ENCODE measurements at places on chromosomes 7 and 10.

GRCh38 chr10:72353965-72354355 lies 759 bp downstream of the DNAJB12 start:
- no peak for DNase-seq

DNA sequence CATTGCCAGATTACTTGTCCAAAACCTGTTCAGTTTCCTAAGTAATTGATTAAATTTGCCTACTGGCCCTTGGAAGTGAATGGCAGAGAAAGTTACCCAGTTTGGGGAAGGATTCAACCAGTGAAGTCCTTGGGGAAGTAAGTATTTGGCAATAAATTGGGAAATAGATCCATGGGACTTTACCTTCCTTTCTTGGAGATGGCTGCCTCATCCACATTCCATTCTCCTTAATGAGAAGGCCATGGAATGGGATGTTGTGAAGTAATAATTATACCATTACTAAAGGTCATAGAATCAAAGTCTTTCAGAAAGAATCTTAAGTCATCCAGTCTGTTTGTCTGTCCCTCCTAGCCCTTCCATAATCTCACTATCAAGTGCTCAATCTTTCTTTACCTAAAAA lies 4.5 kb upstream of the COPG2 start:
- no peak for DNase-seq

DNA sequence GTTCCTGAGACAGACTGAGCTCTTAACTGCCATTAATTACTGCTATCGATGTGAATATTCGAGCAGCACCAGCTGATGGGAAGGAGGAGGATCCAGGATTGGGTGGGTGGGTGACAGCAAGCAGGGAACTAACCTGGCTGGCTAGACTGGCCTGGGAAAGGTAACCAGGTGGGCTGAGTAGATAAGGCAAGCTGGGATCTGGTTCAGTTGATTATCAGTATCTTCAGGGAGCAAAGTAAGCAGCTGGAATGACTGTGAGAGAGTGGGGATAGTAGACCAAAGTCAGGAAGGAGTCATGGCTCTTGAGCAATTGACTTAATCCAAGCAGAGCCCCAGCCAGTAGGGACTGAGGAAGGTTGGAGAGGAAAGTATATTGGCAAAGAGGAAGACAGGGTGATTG lies 46.9 kb upstream of the KMT2E start:
- DNase-seq = no peak

- DNase-seq = no peak
Measured at GRCh38 chr10:59325116-59325515, 37.2 kb downstream of the FAM13C start.

GRCh38 chr10:1074748-1075308 lies 18.6 kb downstream of the WDR37 start:
- no peak for DNase-seq

DNA sequence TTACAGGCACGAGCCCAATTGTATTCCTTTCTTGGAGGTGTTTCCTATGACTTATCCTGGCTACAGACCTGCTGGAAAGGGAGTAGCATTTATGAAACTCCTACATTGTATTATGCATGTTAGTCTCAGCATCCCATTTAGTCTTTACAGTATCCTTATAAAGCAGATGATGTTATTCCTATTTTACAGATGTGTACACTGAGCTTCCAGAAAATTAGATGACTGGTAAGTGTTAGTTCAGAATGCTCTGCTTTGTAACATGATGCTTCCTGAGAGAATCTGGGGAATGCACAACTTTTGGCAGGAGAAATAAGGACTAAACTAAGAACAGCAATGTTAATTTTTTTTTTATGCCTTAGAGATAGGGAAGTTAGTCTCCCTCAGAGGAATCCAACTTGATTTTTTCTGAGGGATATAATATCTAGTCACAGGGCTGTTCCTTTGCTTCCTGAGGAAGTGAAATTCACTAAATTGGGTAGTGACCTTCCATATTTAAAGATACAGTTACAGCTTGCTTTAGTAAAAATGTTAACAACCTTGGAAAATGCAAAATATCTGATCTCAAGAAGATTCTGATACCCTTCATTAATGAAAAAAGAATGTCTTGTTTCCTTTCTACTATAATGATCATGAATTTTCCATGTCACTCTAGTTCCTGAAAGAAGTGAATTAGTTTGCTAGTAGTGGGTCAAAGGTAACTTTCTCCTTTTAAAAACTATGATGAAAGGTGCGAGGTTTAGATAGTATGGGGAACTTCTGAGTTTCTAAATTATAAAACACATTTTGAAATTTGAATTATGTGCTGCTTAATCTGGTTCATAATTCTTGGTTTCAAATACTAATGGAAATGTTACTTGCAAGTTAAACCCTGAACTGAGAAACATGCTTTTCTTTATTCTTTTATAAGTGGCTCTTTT lies 194.0 kb upstream of the PRPS1L1 start:
- DNase-seq = no peak

DNA sequence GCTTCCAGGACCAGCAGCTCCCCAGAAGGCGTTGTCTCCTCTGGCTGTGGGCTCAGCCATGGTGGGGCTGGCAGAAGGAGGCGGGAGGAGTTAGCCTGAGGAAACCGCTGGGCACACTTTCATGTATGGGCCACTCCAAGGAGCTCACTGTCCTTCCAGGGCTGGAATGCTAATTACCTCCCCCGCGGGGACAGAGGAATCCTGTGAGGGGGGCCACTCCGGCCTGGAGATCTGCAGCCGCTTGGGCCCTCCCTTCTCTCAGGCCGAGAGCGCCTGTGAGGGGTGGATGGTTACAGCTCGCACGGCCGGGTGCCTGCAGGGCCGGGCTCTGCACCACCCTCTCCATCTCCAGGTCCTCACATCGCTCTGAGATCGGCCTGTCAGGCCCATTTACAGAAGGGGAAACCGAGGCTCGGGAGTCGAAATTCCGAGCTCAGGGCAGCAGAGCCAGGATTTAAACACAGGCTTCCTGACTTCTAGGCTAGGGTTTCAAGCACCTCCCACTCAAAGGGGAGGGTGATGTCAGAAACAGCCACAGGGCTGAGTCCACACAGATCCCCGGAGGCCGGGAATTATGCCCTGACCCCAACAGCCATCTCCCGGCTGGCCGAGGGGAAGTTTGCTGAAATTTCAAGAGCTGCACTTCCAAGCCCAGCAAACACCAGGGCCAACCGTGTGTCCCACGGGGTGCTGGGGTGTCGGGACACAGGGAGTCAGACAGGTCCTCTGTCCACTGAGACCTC lies 59.1 kb downstream of the PDGFA start:
- DNase-seq = no peak

- no peak for DNase-seq
Measured at GRCh38 chr10:33235951-33236350, 98.5 kb downstream of the NRP1 start.

- DNase-seq = no peak
Measured at GRCh38 chr10:117458571-117458970, 83.3 kb upstream of the PDZD8 start.

DNA sequence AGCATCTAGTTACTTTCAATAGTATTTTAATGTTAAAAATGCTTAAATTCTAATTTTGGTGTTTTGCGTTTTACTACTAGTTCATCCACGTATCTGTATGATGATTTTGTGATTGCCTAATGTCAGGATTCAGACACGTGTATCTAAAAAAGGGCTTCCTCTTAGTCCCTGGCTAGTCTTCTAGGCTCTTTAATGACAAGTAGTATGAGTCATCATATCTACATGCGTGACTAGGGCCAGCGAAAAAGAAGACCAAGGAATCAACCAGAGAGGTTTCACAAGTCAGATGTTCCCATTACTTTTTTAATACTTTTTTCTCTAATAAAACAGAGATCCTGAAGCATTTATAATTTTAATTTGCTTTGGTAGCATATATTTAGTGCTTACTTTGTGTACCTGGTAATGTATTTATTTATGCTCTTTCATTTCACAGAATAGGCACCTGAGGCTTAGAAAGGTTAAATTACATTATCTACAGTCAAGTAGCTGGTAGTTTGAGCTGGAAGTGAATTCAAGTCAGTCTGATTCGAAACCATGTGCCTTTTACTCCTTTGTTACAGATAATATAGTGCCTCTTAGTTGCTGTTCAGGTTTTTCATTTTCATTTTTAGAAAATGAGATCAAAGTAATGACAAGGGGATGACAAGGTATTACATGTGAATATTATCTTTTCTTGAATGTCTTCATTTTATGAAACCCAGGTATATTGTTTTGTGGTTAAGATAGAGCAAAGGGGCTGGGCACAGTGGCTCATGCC lies 140.3 kb downstream of the FOXP2 start:
- no peak for DNase-seq

GRCh38 chr7:35657125-35657524 lies 37.8 kb downstream of the HERPUD2 start:
- DNase-seq = no peak

DNA sequence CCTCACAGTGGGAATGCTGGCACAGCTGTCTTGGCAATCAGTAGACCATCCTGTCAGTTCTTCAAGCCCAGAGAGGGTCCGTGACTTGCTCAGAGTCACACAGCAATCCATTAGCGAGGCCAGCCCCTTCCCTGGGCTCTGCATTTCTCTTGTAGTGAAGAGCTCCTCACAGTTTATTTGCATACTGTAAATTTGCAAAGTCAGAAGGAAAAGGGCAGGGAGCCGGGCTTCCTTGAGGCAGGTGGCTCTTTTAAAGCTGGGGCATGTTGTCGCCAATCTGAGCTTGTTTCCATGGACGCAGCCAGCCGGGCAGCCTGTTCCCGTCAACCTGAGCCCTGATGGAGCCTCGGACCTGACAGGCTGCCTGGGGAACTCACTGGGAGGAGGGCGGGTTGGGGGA lies 123.4 kb downstream of the CUX1 start:
- DNase-seq = no peak

GRCh38 chr10:8229153-8229552 lies 174.7 kb downstream of the GATA3 start:
- no peak for DNase-seq

DNA sequence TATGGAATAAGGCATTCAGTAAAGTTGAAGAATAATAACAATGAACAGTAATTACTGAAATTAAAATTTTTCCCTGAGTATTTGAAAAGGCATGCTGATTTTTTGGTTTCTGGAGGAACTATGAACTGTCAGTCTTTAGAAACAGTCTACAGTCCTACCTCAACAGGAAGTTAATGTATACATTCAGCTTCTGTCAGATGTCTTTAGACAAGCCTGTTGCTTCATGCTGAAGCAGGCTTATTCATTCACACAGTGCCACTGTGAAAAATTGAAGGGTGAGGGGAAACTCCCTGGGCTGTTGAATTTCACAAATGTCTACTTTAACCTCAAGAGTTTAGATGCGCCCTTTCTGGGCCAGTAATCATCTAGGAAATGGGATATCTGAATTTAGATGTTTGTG lies 3.5 kb downstream of the NRF1 start:
- peak; percentile 7 for DNase-seq

DNA sequence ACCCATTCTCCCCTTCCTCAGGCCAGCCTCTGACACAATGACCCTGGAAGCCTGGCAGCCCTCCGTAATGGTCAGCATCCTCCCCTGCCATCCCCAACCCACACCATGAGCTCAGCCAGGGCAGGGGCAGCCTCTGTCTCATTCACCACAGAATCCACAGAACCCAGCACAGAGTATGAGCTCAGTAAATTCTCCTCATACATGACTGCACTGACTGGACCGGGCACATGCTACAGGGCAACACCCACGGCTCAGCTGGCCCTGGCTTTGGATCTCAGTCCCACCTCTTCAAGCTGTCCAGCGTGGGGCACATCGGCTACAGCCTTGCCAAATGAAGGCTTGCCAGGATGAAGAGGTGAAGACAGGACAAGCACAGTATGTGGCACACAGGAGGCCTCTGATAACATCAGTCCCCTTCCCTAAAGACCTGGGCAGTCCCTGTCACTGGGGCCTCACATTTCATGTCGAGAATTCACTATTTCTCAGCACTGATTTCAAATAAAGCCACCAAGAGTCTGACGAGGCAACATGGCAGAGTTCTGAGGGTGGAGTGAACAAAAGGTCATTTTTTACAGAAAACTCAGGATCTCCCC lies 7.9 kb downstream of the GPRIN2 start:
- no peak for DNase-seq

- DNase-seq = no peak
Measured at GRCh38 chr10:36681751-36682632, 443.4 kb upstream of the ANKRD30A start.

- DNase-seq = peak; percentile 7
Measured at GRCh38 chr7:44244282-44244681, 43.5 kb downstream of the YKT6 start.

Measured in naive thymus-derived CD4-positive, alpha-beta T cell (primary cell).